ENCODE measurements at places on chromosomes 12 and 14.

DNA sequence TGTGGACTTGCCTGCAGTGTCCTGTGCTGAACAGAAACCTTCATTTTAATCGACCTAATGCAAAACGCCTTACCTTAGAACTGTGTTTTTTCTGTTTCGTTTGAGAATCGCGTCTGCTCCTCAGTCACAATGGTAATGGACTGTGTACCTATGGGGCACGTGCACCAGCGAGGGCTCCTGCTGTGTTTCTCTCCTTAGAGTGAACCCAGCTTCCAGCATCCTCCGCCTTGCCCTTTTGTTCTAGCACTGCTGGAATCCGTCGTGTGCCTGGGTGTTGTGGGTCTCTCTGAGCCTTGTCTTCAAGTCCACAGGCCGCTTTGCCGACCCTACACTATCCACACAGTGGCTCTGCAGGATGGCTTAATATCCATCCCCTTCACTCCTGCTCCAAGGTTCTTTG lies 3.6 kb downstream of the AMN start:
- DNase-seq = no peak

- DNase-seq = no peak
Observed at GRCh38 chr12:93011100-93011499, 82.0 kb upstream of the EEA1 start.

DNA sequence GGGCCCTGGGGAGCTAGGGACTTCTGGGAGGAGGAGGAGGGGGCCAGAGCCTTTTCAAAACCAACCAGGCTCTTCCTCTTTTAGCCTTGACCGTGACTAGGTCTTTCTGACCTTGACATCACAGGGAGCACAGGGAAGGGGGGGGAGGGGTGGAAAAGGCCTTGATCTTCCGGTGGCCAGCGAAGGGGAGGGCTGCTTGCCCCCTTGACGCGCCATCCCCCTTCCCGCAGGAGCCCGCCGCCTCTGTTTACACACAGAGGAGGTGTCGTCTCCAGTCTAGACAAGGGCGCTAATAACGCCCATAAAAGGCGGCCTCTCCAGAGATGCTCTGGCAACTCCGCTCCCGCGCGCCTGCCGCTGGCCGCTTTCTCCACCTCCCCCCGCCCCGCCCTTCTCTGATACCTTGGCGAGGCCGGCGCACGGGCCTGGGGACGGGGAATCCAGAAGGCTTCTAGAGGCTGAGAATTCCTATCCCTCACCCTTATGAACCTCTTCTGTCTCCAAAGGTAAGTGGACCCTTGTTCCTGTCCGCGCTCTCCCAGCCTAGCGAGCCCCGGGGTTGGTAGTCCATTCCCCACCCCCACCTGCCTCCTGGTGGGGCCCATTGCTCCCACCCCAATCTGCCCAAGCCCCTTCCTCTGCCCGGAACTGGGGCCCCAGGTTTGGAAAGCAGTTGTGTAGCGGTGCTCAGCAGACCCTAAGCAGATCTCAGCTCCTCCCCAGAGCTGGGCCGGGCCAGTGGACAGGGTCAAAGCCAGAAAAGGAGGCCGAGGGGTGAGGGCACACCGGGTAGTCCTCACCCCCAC lies 4.9 kb upstream of the HOXC12 start:
- DNase-seq = no peak

DNA sequence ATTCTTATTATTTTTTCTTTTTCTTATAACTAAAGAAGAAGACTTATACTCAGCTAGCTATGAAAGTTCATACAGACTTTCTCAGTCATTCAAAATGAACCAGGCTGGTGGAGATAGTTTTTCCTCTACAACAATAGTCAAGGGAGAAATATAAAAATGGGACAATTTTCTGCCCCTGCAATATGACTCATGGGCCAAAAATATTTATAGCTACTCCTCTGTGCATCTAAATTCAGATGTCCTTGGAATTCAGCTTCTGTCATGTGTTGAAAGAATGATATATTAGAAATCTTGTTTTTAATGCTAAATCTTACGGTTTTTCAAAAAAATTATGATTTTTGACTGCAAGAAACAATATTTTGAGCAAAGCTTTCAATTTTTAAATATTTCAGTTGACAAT lies 237.2 kb upstream of the SYT10 start:
- no peak for DNase-seq

DNA sequence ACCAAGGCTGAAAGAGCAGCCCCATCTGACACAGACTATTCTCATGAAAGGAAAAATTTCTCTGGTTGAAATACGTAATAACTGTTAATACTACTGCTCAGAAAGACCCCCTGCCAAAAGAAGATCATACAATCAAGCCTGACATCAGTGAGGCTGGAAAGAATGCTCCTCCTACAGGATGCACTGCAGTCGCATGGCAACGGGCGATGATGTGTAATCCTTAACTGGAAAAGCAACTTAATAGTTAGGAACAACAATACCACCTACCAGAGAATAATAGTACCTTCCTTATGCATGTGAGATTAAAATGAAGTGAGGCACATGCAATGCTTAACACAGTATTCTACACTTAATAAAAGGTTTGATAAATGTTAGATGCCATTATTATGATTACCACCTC lies 1.2 kb upstream of the GOLGA5 start:
- no peak for DNase-seq

DNA sequence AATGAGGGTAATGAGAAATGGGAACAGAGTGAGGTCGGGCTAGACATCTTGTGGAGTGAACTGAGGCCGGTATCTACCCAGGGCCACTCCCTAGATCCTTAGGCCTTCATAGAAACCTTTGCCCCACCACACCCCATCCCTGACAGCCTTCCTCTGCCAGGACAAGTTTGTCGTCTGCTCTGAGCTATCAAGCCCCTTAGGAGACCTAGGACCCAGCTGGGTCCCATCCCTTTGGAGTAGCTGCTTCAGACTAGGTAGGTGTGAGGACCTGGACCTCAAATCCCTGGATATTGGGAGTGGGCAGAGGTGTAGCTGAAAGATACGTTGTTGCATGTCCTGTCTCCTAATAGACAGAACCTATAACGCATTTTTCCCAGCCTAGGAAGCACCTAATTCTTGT lies at the start of gene TMEM253:
Gene TMEM253, plus strand, starts transcription at position 136 of the 400 bp plus-strand sequence. CDS start 278 bp downstream, outside the sequence.
- DNase-seq = no peak

DNA sequence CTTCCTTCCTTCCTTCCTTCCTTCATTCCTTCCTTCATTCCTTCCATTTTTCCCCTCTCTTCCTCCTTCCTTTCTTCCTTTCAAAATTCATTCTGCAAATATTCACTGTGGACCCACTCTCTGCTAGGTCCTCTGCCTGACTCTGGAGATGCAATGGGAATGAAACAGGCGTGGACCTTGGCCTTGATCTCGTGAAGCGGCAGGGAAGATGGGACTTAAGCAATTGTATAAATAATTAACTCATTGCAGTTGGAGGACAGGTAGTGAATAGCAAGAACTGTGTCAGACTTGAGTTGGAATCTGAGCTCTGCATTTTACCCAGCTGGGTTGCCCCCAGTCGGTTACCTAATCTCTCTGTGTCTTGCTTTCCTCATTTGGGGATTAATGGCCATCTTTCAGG lies 230.6 kb upstream of the LHX5 start:
- no peak for DNase-seq

- peak; percentile 59 for DNase-seq
Observed at GRCh38 chr12:29103539-29103974, 45.5 kb upstream of the FAR2 start.

- no peak for DNase-seq
Observed at GRCh38 chr12:107108995-107109508, 15.7 kb upstream of the CRY1 start.

DNA sequence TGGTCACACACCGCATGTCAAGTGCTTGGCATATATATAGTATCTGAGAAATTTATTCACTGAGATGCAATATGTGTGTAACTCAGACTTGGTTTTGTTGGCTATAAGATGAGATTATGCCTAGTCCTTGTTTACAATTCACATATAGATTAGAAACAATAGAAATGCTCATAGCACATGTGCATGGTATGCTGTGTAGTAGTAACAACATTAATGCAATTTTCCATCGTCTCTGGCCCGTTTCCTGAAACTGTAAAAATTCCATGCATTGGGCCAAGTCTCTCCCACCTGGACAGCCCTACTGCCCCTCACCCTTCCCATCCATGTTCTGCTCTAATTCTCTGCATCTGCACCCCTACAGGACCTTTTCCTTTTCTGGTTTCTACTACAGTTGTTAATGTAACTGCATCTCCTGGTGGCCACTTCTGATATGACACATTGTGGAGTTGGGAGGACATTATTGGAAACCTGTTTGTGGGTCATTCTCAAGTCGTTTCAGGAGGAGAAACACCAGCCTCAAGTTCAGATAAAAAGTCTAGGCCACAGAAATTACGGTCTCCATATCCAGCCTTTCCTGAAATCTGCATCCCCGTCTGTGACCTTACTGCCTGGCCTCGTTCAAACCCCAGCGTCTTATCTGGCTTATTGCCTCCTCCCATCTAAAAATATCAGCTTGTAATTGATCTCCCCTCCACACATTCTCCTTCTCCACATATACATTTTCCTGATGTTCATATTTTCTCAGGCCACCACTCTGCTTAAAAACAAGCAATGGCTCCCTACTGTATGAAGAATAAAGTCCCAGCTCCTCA lies 37.5 kb downstream of the EMP1 start:
- no peak for DNase-seq

DNA sequence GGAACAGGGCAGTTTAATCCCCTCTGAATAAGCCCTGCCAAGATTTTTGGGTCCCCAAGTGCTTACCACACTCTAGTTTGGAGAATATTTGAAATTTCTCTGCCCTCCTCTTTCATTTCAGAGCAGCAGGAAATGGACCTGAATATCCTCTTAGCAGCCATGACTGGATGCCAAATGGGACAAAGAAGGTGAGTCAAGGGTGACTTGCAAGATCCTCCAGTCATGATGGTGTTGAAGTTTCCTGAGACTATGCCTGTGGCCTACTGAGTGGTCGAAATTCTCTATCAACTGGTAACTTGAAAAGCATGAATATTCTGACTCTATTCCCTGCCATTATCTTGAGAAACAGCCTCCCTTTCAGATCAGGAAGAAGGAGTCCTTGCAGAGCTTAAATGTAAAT lies 1674.7 kb upstream of the SEL1L start:
- no peak for DNase-seq

DNA sequence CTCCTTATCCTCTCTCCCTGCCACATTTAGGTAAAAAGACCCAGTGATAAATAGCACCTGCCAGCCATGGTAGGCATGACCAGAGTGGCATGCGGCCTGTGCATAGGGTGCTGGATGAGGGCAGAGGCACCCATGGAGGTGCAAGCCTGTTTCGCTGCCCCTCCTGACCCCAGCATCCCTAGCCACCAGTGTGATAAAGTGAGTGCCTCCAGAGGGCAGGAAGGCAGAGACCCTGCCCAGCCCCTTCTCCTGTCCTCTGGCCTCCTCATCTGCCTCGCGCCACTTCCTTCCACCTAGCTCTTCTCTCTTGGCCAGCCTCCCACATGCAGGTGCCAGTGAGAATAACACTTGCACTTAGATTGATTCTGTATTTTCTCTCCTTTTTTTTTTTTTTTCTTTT lies 108.3 kb upstream of the FUT8 start:
- peak; percentile 73 for DNase-seq

- no peak for DNase-seq
Observed at GRCh38 chr12:23209793-23210192, 584.8 kb downstream of the ETNK1 start.

DNA sequence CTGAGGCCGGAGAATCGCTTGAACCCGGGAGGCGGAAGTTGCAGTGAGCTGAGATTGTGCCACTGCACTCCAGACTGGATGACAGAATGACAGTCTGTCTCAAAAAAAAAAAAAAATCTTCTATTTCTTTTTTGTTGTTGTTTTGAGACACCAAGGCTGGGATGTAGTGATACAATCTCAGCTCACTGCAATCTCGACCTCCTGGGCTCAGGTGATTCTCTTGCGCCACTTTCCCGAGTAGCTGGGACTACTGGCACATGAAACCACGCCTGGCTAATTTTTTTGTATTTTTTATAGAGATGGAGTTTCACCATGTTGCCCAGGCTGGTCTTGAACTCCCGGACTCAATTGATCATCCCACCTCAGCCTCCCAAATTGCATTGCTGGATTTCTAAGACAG lies 7.3 kb upstream of the SNRNP35 start:
- DNase-seq = no peak

- no peak for DNase-seq
Observed at GRCh38 chr14:26163761-26164160, 434.1 kb downstream of the NOVA1 start.

- no peak for DNase-seq
Observed at GRCh38 chr14:85535991-85536832, 6.3 kb downstream of the FLRT2 start.

DNA sequence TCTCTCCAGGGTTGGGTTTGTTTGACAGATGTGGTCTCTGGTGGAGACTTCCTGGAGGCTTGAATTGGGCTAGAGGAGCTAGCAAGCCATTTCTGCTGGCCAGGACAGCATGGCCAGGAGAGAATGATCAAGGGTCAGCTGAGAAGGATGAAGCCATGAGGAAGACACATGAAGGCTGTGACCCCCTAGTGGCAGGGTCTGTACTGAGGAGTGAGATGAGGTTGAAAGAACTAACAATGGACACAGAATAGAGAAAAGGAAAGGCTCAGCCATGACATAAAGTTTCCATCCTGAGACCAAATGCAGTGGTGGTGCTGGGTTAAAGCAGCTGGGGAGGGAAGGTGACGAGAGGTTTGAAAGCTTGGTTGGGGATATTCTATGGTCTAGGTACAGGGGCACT lies 89.9 kb downstream of the NT5DC3 start:
- DNase-seq = no peak

GRCh38 chr12:74619084-74619483 lies 81.4 kb downstream of the ATXN7L3B start:
- no peak for DNase-seq

DNA sequence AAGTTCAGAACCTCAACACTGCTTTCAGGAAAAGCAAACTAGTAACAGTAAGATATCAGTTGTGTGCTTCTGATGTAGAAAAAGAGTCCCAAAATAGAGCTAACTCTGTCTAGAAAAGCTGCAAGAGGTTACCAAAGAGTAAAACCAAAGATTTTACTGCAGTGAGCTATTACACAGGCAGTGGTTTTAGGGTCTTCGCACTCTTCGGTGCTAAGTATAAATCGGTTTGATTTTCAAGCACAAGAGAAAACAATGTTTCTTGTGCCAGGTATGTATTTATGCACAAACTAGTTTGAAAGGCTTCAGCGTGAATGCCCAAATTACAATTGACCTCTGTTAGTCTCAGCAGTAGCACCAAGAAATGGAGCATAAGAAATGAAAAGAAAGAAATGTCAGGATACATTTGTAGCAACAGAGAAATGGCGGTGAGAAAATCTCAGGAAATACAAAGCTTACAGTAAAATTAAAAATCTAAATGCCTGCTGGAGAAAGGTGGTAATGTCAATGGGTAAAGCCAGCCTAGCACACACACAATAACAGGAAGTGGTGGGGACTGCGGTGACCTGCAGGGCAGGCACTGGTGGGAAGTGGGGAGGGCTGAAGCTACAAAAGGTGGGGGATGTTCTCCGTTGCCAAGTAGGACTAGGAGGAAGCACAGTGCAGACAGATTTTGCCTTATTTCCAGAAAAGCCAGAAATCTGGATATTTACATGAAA lies 18.0 kb upstream of the DYRK2 start:
- DNase-seq = peak; percentile 60
